ENCODE measurements at places on chromosomes 4 and X.

DNA sequence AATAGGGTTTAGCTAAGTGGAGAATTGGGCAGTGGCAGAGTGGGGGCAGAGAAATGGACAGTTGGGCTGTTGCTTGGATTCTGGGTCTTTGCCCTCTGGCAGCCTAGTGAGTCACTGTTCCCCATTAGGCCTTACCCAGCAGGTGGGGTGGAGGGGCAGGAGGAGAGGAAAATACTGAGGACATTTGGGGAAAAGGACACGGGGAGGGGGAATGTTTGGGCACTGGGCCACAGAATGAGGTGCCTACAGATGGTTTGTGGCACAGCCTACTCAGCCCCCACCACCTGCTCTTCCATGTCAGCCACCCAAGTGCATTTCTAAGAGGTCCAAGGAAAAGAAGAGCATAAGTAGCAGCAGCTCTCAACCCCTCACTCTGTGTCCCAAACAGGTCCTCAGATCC lies 13.0 kb downstream of the SLC16A2 start:
- no peak for DNase-seq

DNA sequence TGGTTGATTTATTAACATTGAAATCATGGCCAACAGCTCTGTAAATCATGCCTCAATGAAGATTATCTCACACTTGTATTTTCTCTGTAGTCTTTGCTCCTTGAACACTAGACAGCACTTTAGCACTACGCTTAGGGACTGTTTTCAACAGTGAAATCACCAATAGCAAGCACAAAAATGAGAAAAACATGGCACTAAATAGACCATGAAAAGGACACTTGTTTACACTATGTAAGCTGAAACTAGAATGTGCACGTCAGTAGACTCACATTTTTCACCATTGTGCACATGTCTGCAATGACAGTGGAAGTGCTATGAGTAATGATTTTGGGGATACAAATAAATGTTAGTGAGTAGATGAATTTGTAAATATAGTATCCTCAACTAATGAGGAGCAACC lies 3.1 kb downstream of the BMP2K start:
- DNase-seq: peak; percentile 26

DNA sequence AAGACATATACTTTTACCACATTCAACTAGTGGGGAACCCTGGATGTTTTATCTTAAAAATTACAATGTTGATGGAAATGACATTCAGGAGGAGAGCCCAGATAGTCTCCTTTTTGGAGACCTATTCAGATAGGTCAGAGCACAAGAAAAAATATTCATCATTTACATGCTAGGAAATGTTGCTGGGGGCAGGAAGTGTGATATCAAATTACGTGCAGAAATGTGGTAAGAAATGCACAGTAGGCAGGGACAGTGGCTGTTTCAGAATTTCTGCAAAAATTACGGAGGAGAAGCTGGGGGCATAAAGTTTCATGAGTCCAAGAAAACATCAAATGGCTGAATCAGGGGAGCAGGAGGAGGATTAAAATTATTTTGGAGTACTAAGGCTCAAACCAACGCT lies 8.2 kb downstream of the PARM1 start:
- DNase-seq: no peak

DNA sequence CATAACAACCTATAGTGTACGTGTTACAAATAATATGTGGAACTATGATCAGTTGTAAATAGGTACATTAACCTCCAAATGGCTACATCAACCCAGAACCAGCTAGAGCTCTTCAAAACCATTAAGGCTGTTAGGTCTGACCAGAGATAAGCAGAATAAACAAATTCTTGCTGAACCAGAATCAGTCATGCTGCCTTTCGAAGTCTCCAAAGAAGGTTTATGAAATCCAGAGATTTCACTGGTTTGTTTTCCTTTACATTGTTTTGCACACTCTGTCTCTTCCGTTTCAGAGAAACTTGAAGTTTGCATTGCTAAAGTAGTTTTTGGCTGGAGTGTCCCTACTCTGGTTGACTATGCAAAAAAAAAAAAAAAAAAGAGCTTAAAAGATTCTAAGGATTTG lies 177.3 kb upstream of the SLIT2 start:
- DNase-seq: no peak

DNA sequence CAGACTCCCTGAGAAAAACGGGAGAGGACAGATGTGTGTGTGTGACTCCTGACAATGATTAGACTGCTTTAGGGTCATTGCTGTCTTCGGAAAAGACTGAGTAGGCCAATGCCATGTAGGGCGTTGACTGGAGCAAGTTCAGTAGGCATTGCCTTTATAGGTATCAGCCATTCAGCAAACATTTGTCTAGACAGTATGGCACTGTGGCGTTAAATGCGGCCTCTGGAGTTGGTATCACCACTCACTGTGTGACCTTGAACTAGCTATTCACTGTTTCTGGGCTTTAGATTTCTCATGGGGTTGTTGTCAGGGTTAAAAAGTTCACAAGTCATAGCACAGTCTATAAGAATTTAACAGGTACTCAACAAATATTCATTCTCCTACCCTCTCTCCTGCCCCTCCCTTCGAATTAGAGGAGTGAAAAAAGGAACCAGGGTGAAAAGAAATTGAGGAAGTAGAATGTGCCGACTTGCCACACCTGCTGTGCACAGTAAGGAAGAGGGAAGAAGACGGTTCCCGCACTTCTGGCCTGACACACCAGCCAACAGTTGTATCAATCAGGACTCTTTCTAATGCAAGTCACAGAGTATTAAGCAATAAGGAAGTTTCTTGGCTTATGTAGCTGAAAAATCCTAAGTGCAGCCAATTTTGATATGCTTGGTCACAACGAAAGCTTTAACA lies 83.2 kb upstream of the PLAC8 start:
- DNase-seq: no peak

DNA sequence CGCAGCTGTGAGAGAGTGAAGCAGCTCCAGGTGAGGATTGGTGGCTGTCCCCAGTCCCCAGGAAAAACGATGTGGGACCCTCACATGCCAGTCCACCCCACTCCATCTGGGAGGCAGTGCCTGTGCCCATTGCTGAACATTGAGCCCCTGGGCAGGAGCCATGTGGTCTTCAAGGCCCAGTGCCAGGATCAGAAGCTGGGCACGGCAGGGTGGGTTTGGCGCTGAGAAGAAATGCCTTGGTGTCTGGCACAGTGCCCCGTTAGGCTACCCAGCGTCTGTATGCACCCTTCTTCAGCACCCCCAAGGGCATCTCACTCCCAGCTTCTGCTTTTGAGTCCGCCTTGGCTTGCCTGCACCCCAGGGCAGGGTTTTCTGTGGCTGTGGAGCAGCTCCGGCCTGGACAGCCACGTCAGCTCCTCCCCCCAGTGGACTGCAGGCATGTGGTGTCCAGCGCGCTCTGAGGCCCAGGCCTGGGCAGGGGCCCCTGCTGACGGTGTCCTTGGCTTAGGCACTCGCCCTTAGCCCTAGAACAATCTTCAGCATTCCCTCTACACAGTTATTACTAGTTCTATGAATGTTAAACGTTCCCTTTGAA lies 28.6 kb downstream of the RGS12 start:
- no peak for DNase-seq

- DNase-seq: no peak
Measured at GRCh38 chr4:176875446-176875930, 82.8 kb upstream of the VEGFC start.

DNA sequence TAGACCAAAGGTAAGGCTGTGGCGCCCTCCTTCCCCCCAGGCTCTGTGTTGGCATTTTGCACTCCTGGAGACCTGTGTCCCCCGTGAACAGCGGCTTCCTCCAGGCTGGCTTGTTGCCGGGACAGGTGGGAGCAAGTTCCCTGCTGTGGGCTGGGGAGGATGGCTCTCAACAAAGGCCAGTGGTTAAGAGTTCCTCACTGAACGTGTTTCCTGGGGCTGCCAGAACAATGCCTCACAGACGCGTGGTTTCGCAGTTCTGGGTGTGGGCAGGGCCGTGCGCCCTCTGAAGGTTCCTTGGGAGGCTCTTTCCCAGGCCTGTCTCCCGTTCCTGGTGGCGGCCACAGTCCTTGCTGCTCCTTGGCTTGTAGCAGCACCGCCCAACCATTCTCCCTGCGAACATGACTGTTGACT lies 33.4 kb downstream of the NELFA start:
- no peak for DNase-seq

GRCh38 chrX:129653971-129654651 lies 645 bp downstream of the APLN start:
- DNase-seq: no peak

DNA sequence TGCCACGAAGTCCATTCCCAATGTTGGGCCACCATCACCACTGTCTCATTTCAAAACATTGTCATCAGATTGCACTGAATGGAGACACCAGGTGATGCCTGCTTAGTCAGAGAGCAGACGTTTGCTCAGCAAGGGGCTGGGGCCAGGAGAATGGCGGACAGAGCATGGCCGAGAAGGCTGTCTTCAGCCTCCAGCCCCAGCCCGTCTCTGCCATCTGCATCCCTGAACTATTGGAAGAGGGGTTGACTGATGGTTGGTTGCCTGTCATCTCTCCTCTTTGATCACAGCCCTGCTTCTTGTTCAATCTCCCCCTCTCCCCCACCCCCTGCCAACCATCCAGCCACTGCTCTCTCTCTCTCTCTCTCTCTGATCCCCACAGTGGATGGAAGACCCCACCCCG lies 140.9 kb downstream of the SHOX start:
- no peak for DNase-seq

- no peak for DNase-seq
Measured at GRCh38 chr4:139904406-139904805, 238.8 kb downstream of the MGST2 start.

DNA sequence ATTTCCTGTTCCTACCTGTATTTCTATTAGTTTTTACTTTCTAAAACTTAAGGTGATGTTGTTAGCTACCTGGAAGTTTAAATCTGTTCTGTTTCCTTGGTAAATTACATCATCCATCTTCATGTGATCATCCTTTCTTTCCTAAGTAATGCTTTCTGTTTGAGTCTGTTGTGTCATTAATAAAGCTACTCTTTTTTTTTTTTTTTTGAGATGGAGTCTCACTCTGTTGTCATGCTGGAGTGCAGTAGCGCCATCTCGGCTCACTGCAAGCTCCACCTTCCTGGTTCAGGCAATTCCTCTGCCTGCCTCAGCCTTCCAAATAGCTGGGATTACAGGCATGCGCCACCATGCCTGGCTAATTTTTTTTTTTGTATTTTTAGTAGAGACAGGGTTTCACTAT lies 73.3 kb downstream of the FIP1L1 start:
- peak; percentile 11 for DNase-seq

All from HFFc6 (cell line).